ENCODE measurements at places on chromosomes 3 and 15.
A peak's percentile ranks its signal among the peaks of the same experiment; 100 is the strongest.

- DNase-seq: no peak
Measured at GRCh38 chr3:168330983-168331382, 235.3 kb upstream of the GOLIM4 start.

DNA sequence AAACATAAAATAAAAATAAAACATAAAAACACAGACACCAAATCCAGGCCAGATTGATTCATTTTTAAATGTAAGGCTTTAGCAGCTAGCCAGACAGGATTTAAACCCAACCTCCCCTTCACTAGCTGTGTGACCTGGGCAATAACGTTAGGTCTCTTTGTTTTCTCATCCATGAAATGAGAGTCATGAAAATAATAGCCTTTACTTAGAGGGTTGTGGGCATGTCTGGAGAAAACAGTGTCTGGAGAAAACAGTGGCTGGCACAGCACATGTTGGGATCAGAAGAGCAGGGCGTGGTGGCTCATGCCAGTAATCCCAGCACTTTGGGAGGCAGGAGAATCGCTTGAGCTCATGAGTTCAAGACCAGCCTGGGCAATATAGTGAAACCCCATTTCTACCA is 1.9 kb upstream of the DPPA4 start:
- DNase-seq: no peak

- no peak for DNase-seq
Measured at GRCh38 chr3:148797795-148798194, 29.8 kb upstream of the CPB1 start.

DNA sequence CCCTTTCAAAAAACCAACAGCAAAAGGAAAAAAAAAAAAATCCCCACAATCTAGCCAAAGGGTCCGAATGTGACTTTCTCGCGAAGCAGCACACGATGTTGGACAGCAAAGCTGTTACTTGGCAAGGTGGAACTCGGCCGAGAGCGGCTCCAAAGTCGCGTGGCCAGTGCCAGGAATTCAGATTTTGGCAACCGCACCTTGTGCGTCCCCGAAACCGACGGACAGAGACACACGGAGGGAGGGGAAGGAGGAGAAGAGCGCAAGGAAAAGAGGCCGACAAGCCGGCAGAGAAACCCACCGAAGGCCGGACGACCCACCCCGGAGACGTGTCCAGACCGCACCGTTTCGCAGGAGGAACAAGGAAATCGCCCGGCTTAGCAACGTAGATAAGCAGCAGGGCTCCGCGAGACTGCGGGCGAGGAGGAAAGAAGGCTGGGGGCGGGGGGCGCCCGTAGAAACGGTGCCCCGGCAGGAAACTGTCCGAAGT is 517.3 kb downstream of the MECOM start:
- DNase-seq: no peak

GRCh38 chr15:53412542-53412941 is 346.9 kb downstream of the WDR72 start:
- no peak for DNase-seq

- DNase-seq: no peak
Measured at GRCh38 chr3:122012821-122013220, 9.2 kb downstream of the ILDR1 start.

GRCh38 chr15:88674661-88675060 is 35.8 kb downstream of the ISG20 start:
- no peak for DNase-seq

- no peak for DNase-seq
Measured at GRCh38 chr3:9732740-9733115, 1.2 kb downstream of the BRPF1 start.

GRCh38 chr15:89877083-89877425 is 16.7 kb downstream of the AP3S2 start:
- no peak for DNase-seq

DNA sequence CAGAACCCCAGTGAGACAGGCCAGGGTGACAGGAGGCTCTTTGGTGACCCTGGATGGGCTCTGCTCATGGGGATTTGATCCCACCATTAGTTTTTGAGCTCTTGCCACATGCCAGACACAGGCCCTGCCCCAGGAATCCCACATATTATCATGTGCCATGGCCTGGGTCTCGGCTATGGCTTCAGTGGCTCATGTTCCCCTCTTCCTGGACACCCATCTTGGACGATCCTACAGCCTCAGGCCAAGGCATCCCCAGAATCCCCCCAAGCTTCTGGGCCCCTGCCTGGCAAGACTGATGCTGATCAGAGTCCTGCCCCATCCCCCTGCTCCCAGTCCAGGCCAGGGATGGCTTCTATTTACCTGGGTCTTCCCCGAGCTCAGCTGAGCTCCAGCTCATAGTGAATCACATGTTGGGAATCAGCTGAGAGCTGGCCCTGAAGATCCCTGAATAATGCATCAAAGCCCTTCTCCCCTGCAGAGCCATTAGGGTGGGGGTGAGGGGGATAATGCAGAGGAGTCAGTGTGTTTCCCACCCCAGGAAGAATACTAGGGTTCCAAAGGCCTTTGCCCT is 50.9 kb upstream of the CHRNB4 start:
- DNase-seq: no peak

DNA sequence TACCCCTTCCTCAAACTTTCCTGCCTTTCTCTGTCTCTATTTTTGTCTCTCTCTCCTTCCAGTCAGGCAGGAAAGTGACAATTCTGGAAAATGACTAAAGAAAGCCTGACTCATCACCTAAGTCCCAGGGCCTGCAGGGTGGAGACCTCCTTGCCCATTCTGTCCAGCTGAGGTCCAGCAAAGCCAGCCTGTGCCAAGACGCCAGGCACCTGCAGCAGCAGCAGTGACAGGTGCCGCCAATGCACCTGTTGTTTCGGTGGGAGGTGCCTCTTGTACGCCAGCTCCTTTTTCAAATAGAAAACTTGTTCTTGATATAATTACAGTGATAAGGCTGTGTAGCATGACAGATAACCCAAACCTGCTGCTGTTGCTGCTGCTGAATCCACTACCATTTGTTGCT is 501.3 kb downstream of the NTRK3 start:
- DNase-seq: no peak

GRCh38 chr15:42275780-42276391 is 2.7 kb upstream of the TMEM87A start:
- DNase-seq: no peak

DNA sequence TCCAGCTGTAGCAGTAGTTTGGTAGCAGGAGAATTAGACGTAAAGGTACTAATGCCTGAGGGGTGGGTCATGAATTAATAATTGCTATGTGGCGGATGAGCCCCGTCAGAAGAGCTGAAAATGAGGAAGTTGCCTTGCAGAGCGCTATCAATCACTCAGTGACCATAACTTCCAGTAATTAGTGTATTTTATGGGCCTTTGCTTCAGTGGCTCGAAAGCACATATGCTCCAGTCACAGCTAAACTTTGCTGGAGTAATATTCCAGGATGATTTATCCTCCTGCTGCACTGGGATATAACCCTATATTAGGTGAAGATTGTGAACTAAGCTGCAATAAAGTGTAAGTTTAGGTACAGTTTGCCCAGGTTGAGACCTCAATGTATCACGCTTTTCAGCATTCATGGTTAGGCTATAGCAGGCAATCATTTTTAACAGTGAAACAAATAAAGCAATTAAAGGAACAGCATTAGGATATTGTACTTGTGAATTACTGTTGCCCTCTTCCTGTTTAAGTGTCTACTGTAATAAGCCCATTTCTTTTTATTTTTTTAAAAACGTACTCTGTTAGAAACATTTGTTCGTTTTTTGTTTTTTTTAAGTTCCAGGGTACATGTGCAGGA is 104.6 kb upstream of the SKOR1 start:
- DNase-seq: no peak

DNA sequence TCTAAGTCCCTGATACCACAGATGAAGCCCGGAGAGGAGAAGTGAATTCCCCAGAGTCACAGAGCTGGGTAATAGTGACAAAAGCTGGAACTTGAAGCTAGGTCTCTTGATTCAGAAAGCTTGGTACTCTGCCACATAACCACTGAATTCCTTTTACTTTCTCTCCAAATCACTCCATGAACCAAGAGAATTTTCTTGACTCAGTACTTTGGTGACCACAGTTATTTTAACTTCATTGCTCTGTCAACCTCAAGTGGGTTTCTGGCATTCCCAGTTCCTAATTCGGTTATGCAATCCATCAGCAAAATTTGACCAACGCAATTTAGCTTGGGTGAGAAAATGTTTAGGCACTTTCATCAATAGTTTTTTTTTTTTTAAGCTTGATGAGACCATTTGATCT is 61.0 kb upstream of the PPARG start:
- no peak for DNase-seq

- no peak for DNase-seq
Measured at GRCh38 chr15:69990566-69991421, 106.9 kb downstream of the TLE3 start.

DNA sequence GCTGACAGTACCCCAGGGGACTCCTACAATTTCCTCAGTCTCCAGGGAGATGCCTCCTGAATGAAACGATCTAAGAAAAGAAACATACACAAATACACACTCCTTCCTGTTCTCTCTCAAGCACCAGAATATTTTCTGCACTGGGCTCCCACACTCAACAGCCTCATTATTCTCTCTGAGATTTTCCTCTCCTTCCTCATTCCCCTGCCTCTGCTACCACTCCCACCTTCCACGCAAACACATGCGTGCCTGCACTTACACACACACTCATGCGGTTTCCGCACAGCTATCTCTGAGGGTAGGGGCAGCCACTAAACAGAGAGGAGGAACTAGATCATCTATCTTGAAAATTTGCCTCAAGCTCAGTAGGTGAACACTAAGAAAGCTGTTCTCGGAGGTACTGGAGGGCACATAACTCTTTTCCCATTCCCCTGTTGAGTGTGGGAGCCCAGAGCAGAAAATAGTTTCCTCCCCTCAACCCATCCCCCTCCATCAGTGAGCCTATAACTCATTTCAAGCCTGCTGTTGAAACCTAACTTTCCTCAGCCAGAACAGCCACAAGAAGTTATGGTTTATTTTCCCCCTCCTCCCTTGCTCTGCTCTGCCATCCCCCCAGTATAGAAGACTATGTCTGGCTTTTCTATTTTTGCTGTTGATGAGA is 30.5 kb upstream of the TIPARP start:
- peak; percentile 23 for DNase-seq

DNA sequence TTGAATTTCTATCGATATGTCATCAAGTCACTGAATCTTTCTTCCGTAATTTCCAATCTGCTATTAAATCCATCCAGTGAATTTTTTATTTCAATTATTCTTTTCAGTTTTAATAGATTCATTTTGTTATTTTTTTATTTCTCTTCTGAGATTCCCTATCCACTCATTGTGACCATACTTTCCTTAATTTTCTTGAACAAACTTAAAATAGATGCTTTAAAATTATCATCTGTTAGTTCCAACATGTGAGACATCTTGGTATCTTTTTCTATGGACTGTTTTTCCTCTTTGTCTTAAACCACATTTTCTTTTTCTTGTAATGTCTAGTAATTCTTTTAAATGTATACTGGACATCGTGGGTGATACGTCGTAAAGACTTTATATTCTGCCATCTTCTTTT is 236.6 kb upstream of the TLE3 start:
- no peak for DNase-seq

DNA sequence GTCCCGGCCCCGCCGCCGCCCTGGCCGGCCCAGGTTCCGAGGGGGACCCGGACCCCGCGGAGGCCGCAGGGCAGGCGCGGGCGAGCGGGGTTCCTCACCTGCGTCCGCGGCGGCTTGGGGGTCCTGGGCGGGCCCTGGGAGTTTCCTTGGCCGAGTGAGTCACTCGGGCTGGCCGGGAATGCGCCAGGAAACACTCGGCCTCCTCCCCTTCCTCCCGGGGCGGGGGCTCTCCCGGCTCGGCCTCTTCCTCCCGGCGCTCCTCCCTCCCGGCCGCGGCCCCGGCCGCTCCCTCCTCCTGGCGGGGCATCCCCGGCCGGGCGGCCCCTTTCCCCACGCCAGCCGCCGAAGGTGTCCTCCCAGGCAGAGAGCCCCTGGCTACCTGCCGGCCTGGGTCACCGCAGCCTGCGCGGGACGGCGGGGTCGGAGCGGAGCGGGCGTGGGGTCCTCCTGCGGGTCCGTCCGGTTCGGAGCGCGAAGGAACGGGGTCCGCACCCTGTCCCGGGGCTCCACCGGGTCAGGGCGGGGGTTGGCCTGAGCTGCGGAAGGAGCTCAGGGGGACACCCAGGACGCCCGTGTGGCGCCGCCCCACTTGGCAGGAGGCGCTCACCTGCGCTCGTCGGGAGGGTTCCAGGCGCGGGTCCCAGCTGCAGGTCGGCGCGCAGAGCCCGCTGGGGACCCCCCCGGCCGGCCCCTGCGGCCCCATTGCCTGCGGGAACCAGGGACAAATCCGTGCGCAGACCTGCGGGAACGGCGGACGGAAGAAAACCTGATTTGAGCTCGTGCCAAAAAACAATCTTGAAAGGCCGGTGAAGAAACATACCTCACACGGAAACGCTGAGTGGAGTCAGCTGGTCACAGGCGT is at the start of gene CYFIP1:
Gene CYFIP1, minus strand, starts transcription at position 180 of the 862 bp plus-strand sequence. CDS start 33,083 bp downstream, outside the sequence.
- DNase-seq: no peak

DNA sequence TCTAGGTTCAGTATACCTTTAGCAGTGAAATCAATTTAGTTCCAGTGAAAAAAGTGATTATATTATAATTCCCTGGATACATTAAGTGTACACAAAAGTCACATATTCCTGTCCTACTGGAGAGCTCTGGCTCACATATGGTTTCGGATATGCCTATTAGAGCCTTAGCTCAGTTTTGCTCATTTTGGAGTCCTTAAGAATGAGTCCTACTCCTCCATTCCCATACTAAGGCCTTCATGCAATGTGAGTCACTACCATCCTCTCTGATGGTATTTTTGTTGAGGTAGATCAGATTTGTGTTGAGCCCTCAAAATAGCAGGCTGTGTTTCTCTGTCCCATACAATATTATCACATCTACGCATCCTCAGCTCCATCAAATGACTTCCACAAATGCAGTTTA is 294.2 kb upstream of the COL8A1 start:
- DNase-seq: no peak

DNA sequence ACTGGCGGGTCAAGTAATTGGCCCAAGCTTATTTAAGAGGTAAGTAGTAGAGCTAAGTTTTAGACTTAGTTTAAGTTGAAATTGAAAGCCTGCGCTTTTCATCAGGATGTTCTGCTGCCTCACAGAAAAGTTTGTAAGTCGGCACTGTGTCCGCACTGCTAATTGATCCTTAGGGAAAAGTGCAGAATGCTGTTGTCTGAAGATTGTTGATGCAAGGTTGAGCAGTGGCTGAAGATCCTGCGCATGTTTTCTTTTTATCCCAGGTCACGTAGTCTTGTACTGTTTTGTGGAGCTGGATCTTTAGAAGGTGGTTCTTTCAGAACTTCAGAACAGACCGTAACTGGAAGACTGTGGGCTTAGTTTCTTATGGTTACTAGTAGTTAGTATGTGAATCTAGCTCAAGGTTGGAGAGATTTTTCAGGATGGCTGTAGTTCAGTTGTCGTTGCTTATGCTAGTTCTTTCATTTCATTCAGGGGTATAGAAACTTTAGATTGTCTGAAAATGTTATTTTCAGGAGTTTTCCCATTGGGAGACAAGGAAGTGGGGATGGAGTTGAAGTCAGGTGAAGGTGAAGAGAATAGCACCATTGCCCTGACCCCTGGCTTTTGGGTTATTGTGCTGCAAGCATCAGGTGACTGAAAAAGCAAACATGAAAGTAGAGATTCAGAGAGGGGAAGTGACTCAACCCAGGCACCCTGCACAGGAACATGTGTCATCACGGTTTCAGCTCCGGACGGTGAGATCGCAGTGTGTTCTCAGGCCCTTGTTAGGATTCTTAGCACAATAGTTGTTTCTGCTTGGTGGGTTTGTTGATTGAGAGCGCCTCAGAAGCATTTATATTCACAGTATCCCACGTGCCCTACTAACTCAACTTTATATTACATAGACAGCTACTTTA is 32.8 kb downstream of the AKAP13 start:
- DNase-seq: peak; percentile 61

- DNase-seq: no peak
Measured at GRCh38 chr3:171480526-171480925, 20.3 kb upstream of the TNIK start.

GRCh38 chr15:57549935-57550334 is 41.8 kb upstream of the MYZAP start:
- no peak for DNase-seq

- DNase-seq: no peak
Measured at GRCh38 chr3:70933105-70933810, 620.8 kb upstream of the MDFIC2 start.
